ENCODE measurements at places on chromosomes 3 and 15.

DNA sequence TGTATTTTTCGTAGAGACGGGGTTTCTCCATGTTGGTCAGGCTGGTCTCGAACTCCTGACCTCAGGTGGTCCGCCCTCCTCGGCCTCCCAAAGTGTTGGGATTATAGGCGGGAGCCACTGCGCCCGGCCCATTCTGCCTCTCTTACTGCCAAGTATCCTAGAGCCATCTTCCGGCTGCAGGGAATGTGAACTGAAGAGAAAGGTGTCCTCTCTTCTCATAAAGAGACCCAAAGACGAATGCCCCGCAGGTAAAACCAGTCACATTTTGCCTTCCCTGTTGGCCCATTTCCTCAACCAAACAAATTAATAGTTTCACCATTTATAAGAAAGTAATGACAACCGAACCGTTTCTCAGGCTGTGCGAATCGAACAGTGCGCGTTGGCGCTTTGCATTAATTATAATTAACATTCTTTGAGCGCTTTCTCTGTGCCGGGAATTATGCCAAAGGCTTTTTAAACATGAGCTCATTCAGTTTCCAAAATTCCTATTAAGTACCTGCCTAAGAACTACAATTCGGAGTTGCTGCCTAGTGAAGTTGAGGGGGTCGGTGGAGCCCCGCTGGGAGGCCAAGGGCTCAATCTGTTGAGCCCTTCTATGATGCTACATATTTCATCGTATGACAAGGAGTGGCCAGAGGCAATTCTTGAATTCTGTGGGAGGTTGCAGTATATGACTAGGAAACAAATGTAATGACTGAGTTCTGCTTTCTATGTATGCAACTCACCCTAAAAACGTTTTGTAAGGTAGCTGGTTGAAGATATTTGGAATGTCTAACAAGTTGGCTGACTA, 819 bp upstream of the RPL24 start:
- DNase-seq: no peak

- no peak for DNase-seq
Observed at GRCh38 chr3:117097351-117097750, 387.8 kb downstream of the TUSC7 start.

GRCh38 chr3:155462672-155463071, 169.2 kb upstream of the STRIT1 start:
- DNase-seq: no peak

GRCh38 chr3:150345021-150345538, 63.0 kb upstream of the TSC22D2 start:
- DNase-seq: no peak

DNA sequence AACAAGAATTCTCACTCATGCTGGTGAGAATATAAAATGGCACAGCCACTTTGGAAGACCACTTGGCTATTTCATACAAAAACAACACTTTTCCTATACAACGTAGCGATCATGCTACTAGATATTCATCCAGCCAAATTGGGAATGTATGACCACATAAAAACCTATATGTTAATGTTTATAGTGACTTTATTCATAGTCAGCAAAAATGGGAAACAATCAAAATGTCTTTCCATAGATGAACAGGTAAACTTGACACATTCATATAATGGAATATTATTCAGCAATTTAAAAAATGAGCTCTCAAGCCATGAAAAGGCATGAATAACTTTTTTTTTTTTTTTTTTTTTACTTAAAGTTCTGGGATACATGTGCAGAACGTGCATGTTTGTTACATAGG, 445.2 kb downstream of the ZBBX start:
- DNase-seq: no peak

GRCh38 chr3:53645754-53646153, 151.3 kb downstream of the CACNA1D start:
- no peak for DNase-seq

DNA sequence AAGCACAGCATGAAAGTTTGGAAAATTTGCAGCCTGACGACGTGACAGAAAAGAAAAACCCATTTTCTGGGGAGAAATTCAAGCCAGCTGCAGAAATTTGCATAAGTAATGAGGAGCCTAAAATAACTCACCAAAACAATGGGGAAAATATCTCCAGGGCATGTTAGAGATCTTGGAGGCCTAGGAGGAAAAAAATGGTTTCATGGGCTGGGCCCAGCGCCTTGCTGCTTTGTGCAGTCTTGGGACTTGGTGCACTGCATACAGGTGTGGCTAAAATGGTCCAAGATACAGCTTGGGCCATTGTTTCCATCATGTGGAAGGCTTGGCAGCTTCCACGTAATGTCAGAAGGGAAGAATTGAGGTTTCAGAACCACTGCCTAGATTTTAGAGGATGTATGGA, 428.5 kb upstream of the FRG2C start:
- no peak for DNase-seq

- DNase-seq: no peak
Observed at GRCh38 chr3:48788544-48789162, 59.0 kb downstream of the PRKAR2A start.

- no peak for DNase-seq
Observed at GRCh38 chr3:98750276-98750919, 12.7 kb upstream of the ST3GAL6 start.

DNA sequence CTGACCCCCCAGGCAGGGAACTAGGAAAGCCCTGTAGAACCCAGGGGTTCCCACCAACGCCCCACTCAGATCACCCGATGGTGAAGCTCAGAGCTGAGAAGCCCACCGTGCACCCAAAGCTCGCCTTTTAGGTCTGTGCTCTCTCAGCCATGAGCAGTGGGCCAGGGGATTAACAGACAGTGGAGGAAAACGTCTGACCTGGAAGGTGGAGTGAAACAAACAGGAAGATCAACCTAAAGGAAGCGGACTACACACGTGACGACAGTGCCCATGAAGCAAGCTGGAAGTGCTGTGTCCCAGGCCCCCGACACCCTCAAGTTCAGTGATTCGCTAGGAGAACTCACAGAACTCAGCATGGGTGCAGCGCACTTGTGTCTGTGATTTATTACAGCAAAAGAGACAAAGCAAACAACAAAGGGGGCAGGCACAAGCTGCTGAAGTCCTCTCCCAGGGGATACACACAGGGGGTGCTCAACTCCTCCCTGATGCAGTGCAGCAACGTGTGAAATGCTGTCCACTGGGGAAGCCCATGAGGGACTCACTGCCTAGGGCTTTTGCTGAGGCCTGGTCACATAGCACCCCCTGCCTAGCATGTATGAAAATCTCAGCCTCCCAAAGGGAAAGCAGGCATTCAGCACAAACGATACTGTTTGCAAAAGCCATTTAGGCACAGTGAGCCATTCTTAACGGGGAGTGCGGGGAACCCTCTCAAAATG, 43.5 kb downstream of the CFAP92 start:
- DNase-seq: no peak

DNA sequence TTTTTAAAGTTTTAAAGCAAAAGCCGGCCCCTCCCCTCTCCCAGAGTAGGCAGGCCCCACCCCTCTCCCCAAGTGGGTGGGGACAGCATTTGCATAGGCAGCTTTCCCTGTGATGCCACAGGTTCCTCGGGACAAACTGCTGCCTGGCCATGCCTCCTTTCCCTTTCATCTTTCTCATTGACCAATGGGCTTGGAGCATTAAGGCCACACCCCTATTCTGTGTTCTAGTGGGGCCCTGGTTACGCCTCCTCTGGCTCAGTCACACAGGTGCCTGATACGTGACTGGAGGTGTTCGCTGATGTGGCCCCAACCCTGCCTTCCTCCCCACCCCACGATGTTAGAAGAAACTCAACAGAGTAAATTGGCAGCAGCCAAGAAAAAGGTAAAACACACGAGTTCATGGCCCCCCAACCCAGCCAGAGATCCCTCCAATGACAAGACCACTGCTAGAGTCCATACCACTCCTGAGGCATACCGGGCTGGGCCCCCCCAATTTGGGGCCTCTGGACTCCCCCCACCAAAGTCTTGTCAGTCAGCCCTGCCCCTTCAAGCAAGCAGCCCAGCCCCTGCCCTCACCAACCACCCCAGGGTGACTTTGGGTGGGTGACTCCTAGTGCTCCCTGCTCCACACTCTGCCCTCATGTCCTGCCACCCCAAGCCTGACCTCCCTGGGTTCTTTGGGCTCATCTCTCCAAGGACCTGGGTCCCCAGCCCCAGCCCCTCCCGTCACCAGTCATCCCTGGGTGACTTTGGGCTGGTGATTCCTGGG, 62.8 kb upstream of the CSPG4 start:
- no peak for DNase-seq

DNA sequence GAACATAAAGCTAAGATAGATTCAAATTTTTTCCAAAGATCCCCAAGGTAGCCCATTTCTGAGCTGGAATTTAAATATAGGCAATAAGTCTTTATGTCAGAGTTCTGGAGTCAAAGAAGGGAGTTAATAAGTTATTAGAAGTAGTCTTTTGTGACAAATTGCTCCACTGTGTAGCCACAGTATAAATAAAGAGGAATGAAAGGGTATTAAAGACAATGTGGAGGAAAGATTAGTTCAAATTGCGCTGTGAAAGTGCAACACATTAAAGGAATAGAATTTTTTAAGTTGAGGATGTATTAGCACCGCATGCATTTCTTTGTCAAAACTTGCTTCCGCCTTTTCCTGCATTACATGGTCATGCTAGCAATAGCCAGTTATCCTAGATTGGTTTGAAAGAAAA, 666.6 kb upstream of the CCDC54 start:
- no peak for DNase-seq

DNA sequence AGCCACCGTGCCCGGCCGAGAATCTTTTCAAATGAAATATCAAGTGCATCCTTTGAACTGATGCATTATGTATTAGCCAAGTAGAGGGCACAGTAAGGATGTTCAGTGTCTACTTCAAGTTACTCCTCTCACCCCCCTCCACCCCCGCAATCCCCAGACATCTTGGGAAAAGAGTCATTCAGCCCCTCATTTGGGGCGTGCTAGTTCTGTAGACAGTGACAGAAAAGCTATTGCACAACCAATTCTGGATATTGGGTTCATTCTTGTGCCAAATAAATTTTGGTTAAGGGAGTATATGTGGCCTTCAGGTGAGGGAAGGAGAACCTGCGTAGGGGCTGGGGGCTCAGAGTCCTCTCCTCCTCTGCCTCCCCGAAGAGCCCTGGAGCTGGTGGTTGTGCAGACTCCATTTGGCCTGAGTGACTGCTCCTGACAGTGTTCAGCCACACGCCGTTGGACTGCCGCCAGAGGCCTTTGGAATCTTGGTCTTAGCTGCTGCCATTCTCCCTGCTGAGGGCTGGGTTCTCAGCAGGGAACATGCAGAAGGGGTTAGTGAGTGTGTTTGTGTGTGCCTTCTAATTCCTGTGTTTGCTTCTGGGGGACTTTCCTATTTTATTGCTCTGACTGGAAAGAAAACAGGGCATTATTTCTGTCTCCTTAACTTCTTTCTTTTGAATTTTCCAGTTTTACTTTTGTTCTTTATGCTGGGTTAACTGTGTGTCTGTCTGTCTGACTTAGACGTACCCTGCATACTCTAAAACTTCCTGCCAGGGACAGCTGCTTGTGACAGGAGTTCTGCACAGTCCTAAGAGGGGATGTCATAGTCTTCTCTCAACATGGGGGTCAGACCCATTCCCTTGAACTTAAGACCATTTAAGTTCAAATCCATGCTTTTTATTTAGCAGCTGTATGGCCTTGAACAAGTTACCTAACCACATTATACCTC, 21.0 kb downstream of the RARB start:
- peak; percentile 86 for DNase-seq

DNA sequence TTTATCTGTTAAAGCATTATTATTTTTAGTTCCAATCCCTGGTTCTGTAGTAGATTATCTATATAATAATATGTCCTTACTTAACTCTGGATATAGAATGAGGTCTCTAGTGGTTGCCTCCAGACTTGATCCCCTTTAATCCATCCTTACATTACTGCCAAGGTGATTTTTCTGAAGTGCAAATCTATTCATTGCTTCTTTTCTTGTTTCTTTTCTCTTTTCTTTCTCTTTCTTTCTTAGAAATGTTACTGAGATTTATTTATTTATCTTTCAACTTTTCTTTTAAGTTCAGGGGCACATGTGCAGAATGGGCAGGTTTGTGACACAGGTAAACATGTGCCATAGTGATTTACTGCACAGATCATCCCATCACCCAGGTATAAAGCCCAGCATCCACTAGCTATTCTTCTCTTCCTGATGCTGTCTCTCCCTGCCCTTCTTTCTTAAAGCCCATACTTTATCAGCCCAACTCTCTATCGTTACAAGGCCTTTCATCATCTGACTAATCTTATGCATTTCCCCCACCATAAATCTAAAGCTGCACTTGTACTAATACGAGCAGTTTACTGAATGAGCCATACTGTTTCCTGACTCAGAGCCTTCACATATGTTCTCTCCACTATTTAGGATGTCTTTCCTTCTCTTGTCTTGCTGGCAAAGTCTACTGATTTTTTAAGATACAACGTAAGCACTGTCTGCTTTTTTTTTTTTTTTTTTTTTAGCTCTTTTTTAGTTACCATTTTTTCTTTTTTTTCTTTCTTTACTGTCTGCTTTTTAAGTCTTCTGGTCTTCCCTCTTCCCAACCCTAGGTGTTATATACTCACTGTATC, 4.6 kb downstream of the GLCE start:
- no peak for DNase-seq

GRCh38 chr15:45585069-45585791, 1.9 kb upstream of the BLOC1S6 start:
- DNase-seq: no peak

DNA sequence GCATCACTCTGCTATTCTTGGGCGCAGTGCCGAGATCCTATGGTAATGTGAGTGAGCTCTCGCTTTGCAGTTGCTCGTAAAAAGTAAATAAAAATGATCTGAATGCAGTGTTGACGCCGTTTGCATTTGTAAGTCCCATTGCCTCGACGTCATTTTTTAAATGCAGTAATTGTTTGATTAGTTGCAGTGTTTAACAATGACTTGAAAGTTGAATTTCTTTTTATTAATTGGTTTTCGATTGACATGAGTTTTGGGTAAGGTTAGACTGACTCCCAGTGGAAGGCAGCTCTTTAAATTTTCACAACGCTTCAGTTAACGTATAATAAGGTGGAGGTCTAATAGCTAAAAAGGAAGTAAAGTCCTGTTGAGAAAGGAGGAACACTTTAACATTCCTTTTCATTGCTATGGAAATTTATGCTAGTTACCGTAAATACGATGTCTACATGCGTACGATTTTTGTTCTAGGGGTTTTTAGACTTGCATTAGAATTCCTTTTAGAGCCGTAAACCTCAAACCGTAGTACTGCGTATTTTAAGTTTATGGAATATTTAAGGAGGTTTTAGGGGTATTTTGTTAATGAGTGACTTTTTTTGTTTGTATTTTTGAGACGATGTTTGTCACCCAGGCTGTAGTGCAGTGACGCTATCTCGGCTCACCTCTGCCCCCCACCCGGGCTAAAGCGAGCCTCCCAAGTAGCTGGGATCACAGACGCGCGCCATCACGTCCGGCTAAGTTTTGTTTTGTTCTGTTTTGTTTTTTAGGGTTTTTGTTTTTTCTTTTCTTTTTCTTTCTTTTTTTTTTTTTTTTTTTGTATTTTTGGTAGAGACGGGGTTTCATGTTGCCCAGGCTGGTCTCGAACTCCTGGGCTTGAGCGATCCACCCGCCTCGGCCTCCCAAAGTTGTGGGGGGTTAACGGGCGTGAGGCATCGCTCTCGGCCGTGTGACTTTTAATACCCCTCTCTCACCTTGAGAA, 1.4 kb downstream of the MORF4L1 start:
- no peak for DNase-seq

- no peak for DNase-seq
Observed at GRCh38 chr3:135994708-135995337, 29.3 kb downstream of the PPP2R3A start.
